Fibroblast of pulmonary artery (primary cell): ENCODE measurements at places on chromosomes 5 and 9.

- no peak for DNase-seq
Measured at GRCh38 chr5:79505138-79505537, 8.8 kb downstream of the HOMER1 start.

DNA sequence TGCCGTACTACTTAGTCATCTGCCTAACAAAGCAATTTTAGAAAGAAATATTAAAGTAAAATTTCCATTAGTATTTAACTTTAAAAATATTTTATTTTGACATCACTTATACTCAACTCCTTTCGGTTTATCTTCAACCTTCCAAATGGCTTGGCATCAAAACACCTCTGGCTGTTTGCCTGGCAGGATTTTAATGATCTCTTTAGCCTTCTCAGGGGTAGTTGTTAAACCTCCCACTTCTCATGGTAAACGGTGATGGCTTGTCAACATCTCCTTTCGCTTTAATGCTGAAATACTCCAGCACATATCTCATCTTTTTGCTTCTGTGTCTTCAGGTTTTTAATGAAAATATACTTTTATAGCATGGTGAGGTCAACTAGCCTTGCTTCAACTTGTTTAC is 747.1 kb downstream of the CETN3 start:
- no peak for DNase-seq

GRCh38 chr9:110170357-110171257 is 37.4 kb downstream of the C9orf152 start:
- no peak for DNase-seq

DNA sequence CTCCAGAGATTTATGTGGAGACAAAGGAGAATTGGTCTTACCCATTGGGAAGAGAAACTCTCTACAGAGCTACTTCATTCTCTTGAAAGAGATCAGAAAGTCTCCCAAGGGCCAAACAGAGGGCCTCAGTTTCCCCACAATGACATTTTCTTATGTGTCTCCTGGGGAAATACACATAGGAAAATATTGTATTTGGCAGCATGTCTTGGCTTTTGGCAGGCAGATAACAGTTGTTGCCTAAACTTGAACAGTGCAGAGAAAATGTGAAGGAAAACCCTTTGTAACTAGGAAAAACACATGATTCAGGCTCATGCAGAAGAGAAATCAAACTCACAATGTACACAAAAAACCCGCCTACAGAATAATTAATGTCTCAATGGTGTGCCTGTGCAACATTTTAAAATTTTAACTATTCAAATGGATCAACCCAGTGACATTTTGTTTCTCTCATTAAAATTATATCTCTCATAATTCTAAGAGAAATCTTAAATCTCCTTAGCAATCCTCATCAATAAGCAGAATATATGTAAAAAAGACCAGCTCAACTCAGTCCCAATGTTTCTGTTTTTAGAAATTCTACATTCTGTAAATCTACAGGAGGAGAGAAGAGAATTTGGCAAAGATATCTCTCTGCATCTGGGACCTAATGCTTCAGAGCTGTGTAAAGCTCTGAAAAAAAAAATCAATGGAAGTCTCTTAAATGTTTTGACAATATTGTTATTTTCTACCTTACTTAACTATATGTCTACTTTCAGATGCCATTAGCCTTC is 205.1 kb downstream of the ADAMTSL1 start:
- DNase-seq = peak; percentile 47

DNA sequence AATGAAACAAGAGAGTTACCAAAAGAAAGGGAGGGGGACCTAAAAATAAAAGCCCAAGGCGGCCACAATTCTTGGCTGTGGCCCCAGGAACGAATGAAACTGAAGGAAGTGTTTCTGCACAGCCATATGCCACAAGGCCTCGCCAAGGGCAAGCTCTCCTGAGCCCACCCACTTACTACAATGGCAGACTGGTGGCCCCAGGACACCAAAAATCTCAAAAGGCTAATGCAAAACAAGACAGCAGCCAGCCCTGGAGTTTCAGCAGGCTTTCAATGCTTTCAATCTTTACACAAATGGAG is 4.0 kb downstream of the CAMSAP1 start:
- no peak for DNase-seq

- no peak for DNase-seq
Measured at GRCh38 chr5:131396015-131396414, 132.2 kb downstream of the CDC42SE2 start.

GRCh38 chr9:108811944-108812343 is 43.8 kb downstream of the ACTL7B start:
- DNase-seq = no peak

DNA sequence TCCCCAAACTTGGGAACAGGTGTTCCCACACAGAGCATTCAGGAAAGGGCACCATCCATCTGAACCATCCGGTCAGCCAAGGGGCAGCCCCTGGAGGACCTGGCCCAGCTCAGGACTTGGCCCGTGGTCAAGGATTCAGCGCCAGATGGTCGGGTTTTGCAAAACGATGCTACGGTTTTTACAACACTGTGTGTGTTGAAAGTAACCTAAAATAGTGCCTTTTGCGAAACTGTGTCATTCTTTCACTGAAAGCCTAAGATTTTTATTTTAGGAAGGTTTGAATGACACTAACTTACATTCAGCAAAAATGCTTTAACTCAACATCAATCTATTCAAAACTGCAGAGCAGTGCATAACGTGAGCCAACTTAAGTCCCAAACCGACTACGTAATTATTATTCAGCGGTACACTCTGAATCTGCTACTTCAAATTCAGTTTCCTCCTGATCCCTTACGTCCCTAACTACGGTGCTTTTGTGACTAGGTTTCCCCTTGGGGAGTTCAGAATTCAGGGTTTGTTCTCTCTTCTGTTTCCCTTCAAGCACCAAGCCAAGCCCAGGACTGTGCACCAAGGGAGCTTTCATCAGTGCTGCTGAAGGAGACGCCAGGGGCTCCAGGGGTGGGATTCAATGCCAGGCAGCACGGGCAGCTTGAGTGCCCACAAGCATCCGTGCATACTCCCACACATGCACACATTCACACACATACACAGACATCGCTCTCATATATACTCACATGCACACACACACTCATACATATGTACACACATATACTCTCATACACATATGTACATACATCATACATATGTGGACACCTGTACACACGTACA is 25.8 kb downstream of the LPCAT1 start:
- DNase-seq = no peak

DNA sequence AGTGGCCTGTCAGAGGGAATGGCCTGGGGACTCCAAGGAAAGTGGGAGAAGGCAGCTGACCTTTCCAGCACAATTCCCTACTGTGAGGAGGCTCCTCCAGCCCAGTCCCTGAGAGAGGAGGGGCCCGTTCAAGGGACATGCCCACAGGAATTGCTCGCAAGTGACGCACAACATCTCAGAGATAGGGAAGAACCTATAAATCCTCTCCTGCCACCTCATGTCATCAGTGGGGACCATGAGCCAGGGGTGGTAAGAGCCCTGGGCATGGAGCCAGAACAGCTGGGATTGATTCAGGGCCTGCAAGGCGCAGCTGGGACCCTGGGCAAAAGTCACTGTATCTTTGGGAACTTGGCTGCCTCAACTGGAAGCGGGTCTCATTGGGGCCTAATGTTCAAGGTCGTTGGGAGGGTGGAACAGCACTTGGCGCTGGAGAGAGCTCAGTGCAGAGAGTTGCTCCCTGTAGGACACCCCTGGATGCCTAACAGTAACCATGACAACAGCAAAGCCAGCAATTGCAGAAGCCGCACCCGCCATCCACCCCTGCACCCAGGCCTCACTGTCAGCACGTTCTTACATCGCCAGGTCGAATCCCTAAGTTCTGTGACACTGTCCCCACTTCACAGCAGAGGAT is 41.3 kb upstream of the ORM1 start:
- DNase-seq = peak; percentile 31

DNA sequence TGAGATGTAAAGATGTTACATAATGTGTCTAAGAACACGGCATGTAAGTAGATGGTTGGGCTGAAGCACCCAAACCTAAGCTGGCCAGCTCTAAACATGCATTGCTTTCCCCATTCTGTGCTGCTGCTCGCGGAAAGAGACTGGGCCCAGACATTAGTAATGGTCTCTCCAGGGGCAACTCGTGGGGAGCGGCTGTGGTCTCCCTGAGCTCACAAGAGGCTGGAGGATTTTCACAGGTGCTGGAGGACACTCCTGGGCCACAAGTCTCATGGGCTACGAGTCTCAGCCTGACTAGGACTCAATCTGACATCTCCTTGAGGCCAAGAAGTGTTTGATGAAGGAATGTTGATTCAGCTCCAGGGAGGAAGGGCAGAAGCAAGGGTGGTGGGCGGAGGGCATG is 92.7 kb upstream of the PTCH1 start:
- no peak for DNase-seq

GRCh38 chr5:24788829-24789514 is 144.2 kb upstream of the CDH10 start:
- peak; percentile 56 for DNase-seq
